Endothelial cell of umbilical vein (primary cell): ENCODE measurements at places on chromosomes 3 and 15.

- DNase-seq, result peak; percentile 87
Observed at GRCh38 chr15:84947947-84948830, 33.5 kb upstream of the PDE8A start.

DNA sequence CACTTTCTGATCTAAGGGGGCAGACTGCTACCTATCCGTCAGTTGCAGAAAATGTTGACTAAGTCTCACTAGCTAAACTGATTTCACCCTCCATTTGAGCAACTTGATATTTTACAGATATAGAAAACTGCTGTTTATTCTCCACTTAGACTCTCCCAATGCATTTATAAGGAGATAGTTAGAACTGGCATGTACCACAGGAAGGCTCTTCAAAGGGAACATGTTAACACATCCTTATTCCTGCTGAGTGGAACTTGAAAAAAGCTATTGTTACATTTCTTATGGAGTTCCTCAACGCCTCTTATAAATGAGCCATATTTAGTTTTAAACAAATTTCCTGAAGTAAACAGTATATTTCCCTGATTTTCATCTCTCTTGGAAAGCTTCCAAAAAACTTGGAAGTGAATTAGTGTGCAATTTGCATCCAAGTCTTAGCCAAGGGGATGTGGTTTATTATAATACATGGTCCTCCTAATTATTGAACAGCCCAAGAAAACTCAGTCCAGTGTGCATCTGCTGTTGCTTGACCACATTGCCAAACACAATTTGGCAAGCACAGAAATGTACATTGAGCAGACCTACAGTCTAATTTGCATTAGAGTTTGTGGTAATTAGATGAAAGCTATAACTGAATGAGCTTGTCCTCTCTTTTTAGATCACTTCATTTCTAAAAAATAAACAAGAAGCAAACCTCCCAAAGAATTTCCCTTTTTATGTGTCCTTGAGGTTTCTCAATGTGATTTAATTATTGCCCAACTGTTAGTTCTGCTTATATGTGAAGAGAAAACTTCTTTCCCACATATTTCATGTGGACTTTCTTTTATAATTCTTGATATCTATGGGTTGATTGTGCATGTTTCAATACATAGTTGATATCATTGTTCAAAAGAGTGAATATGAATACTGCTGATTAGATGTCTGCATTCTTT is 72.6 kb upstream of the DPH6 start:
- DNase-seq, result peak; percentile 57

GRCh38 chr15:100628746-100629145 is 26.4 kb downstream of the ASB7 start:
- no peak for DNase-seq

DNA sequence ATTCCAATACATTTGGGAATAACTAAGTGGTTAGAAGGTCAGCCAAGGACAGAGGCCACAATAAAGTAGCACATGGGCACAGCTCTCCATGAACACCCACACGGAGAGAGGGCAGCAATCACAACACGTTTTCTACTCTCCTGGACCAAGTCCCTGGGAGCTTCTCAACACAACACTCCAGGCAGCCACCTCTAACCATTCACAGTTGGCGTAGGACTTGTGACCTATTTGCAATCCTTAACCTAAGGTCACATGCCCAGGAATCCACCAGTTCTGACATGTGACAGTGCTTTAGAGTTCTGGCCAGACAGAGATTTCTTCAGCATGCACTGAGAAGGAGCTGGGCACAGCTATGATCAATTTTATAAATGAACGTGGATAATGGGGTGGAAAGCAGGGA is 280.8 kb downstream of the SHQ1 start:
- no peak for DNase-seq

DNA sequence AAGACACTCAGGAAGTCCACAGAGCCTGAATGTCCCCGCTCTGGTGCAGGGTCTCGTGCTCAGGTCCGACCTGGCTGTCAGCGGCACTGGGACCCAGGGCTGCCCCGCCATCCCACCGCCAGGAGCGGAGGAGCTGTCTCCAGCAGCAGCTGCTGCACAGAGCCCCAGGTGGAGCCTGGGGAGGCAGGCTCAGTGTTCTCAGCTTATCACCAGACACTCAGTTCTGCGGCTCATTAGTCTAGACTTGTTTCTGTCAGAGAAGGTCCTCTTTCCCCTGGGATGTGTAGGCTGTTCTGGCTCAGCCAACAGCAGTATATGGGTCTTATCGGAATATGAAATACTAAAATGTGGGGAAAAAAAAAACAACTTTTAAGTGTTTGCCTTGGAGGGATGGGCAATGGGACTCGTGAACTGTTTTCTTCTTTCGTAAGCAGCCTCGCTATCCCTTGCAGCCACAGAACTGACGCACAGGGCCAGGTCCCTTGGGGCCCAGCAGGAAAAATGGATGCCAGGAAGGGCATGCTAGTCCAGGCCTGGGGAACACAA is 75.9 kb downstream of the KLF13 start:
- DNase-seq, result no peak

DNA sequence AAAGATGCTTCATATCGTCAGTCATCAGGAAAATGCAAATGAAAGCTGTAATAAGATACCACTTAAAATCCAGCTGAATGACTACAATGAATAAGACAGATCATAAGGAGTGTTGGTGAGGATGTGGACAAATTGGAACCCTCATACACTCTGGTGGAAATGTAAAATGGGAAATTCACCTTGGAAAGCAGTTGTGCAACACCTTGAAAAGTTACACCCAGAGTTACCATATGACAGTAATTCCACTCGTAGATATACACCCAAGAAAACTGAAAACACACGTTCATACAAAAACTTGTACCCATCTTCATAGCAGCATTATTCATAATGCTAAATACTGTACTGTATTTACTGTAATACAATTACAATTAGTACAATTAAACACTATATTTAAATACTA is 2.3 kb downstream of the TTC23 start:
- no peak for DNase-seq

DNA sequence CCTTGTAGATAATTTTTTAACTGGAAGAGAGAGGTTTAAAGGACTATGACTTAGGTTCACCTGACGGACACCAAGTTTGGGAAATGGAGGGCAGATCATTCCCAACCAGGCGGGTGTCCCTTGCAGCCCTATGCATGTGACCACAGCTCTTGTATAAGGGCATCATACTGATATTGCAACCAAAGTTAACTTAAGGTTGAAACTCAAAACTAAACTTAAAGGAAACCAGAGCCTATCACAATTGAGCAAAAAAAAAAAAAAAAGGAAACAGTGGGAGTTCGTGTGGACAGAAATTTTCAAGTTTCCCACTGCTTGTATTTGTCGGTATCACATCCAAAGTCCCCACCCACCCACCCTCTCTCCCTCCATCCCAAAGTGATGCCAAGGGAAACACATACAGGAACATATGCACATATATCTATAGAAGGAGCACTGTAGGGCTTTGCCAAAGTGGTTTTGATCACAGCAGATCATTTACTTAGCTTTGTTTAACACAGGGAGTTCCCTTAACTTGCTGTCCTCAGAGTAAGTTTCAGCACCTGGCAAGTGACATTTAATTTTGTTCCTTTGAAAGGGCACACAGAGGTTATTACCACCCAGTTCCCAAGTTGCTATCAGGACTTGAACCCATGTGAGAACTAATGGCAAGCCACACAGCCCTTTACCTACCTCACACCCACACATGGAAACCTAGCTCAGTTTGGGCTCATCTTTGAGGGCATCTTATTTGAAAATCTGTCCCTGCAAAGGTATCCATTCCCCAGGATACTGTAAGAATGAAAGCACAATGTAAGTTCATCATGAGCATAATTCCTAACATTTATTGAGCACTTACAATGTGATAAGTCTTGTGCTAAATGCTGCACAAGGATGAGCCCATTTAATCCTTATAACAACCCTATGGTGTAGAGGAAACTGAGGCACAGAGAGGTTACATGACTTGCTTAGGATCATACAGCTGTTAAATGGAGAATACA is 204.5 kb upstream of the CMC1 start:
- DNase-seq, result no peak

- DNase-seq, result peak; percentile 74
Observed at GRCh38 chr15:62035256-62035924, 24.9 kb downstream of the VPS13C start.

DNA sequence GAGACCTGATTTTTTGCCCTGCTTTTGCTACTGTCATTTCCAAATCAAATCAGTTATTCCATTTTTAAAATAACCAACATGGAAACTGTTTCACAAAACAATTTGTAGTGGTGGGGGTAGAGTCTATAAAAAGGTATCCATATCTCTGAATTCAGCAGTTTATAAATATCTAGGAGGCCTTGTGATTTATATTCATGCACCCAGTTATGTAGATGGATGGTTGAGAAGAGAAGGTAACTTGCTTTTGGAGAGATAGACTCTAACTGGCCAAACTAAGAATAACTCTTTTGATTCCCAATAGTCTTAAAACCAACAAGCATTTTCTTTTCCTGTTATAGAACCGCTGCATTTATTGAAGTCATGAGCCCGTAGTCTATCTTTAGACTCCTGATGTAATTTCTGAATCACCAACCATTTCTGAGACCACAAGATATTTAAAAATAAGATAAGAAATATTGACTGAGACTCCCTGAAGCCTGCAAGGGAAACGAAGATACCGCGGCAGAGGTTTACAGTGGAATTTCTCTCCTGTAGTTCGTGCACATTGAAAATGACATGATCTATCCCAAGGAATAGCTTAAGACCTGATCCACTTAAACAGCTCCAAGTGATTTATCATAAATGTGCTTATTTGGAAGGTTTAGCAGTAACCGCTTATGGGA is 68.5 kb downstream of the SAMMSON start:
- no peak for DNase-seq

GRCh38 chr3:182041668-182042291 is 330.1 kb downstream of the SOX2 start:
- DNase-seq, result no peak

GRCh38 chr3:62990704-62991413 is 115.6 kb upstream of the CADPS start:
- DNase-seq, result no peak

DNA sequence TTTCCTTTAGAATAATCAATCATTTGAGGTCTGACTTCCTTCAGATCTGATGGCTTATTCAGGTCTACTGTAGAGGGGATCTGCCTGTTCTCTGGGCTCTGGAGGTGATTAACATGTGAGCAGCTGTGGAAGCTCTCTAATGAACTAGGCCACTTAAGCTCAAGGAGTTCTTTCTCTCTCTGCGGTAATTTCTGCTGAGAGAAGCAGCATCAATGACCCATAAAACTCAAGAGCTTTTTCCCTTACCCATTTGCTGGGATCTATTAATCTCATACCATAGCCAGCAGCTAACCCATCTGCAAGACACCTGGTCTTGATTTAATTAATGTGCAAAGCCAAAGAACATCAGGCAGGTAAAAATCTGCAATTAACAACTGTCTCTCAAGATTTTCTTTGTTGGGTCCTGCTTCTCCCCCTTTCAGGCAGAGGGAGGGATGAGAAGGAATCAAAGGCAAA is 73.2 kb upstream of the DLG1 start:
- DNase-seq, result no peak

DNA sequence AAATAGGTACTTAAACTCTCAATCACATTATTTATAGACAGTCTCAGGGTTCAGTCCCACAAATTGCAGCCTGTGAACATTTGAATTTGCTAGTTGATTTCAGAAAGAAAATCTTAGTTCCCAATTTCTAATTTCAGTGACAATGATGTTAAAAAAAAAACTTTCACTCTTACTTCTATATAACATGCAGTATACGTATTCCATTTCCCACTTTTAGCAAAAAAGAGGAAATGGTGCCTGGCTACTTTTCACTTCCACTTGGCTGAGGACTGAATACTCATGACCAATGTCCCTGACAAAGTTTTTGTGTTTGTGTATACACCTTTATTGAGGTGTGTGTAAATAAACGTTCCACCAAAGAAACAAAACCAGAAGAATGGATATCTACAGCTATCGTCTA is 32.1 kb upstream of the XCR1 start:
- DNase-seq, result no peak

DNA sequence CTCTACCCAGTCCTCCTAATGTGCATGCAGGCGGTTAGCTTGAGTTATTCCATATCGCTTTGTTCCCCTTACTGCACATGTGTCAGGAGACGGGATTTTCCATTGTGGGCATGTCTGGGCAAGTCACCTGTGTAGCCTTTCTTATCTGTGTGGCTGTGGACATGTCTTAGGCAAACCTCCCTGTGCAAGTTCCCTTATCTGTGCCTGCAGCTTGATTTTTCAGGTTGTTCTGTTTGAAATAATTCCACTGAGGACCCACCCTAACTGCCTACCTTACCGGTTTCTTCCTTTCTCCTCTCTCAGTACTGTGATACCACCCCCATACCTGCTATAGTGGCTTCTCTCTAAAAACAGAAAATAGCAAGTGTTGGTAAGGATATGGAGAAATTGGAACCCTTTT is 113.6 kb downstream of the NEO1 start:
- no peak for DNase-seq

DNA sequence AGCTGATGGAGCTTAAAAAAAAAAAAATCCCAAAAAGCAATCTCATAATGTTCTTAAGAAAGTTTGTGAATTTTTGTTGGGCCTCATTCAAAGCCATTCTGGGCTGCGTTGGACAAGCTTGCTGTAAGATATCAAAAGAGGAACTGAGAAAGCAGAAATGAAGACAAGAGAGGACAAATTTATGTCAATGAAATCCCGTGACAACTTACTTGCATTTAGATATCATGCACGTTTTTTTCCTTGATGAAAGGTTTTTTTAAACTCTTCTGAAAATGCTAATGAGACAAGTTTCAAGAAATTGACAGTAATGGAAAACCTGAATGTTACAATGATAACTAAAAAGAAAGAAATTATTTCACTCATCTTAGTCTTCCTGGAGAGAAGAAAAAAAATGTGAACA is 662.9 kb downstream of the SQOR start:
- no peak for DNase-seq

GRCh38 chr3:13483988-13484695 is 4.0 kb downstream of the HDAC11 start:
- no peak for DNase-seq

GRCh38 chr3:106440672-106441071 is 571.9 kb upstream of the CBLB start:
- no peak for DNase-seq

GRCh38 chr3:182469086-182469485 is 324.2 kb upstream of the ATP11B start:
- no peak for DNase-seq

- no peak for DNase-seq
Observed at GRCh38 chr3:10678796-10679376, 137.1 kb upstream of the SLC6A11 start.

DNA sequence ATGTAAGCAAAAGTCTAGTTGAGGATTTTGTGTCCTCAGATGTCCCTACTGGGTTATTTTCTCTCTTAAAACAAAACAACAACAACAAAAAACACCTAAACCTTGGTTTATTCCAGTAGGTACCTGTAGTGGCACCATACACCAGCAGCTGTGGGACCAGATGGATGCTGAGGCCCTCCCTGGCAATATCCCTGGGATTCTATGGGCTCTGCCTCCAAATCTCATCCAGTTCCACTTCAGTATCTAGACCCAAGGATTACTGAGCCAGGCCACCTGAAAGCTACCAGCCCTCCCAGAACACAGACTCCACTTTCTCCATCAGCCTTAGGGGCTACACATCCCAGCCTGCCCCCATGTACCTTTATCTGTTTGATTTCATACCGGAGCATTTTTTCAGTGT is 1.7 kb downstream of the TIMP4 start:
- no peak for DNase-seq

GRCh38 chr3:10775259-10775658 is 40.8 kb upstream of the SLC6A11 start:
- no peak for DNase-seq
